ENCODE measurements at places on chromosomes 3 and 15. TPM values are rescaled to one million over a fixed set of nuclear protein-coding genes. Genes with fewer than 3 reads are reported as not detected.

- no peak overlapping the region for H3K4me3 ChIP-seq
- DNase-seq: no peak
- no peaks in the 10 kb centered on the region for H3K36me3 ChIP-seq
- peak overlapping the region; percentile 21 for H3K27ac ChIP-seq
- H3K4me1 ChIP-seq: peaks cover 91% of the 10 kb centered on the region
Measured at GRCh38 chr3:31225923-31226322, 306.8 kb upstream of the STT3B start.

DNA sequence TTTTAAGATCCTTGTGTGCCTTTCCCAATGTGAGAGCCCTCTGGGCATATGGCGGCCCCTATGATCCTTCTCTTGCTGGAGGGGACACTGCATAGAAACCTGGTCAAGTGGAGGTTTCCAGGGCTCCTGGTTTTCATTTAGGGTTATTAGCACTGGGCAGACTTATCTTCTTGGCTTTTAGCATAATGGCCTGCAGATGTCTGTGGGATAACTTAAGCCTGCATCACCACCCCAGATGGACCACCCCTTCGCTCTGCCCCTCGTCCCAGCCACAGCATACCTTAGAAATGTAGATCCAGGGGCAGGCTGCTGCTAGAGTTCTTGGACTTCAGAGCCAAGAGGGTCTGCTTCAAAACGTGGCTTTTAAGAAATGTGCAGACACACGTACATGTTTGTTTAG lies 340.3 kb upstream of the CTDSPL start:
- H3K4me1 ChIP-seq: no peaks in the 10 kb centered on the region
- no peak for DNase-seq
- peaks cover 4% of the 10 kb centered on the region for H3K27me3 ChIP-seq
- H3K36me3 ChIP-seq: no peaks in the 10 kb centered on the region
- no peak overlapping the region for H3K27ac ChIP-seq

DNA sequence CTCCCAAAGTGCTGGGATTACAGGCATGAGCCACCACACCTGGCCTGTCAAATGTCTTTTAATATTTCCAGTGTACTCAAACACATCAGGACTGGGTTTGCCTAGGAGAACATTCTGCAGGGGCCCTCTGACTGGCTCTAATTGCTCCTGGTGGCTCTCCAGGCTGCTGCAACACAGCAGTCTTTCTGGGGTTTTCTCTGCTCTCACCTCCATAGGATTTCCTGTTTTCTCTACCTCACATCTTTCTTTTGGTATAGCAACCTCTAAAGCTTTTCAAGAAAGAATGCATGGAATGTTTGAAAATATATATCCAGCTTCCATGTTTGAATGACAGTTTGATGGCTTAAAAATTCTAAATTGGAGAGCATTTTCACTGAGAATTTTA lies 83.3 kb upstream of the IGSF10 start:
- no peaks in the 10 kb centered on the region for H3K36me3 ChIP-seq
- DNase-seq: no peak
- H3K4me3 ChIP-seq: no peak overlapping the region
- H3K27me3 ChIP-seq: no peaks in the 10 kb centered on the region

DNA sequence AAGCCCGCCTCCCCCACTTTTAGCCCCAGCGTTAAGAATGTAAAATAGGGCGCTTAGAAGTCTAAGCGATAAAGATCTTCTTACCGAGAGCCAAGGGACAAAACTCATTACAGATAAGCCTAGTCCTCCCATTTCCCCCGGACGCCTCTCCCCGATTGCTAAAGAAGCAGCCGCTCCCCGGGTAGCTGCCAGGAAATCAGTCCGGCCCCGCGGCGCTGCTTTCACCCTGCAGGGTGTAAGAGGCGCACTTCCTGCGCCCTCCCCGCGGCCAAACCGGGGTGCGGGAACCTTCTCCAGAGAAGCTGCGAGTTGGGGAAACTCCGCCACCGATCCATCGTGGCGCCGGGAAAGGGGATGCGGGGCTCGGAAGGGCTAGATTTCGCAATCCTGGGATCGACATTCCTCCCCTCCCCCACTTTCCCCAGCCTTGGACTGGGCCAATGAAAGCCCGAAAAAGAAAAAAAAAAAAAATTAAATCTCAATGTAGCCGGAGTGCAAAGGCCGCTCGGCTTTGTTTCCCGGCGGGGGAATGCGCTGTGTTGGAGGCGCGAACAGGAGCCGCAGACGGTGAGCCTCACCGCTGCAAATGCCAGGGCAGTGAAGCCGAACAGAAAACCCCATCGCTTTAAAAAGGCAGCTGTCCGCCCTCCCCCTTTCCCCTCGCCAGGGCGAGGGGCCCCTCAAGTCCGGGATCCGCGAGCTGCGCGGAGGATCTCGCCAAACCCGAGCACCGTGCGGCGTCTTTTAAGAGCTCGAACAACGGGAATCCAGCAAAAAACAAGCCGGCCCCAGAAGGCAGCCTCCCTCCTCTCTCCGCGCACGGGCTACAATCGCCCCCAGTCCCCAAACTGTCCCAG lies 626 bp upstream of the PTPRG start:
- H3K27me3 ChIP-seq: peaks cover 79% of the 10 kb centered on the region
- no peak for DNase-seq
- no peaks in the 10 kb centered on the region for H3K36me3 ChIP-seq
- peaks cover 10% of the 10 kb centered on the region for H3K4me1 ChIP-seq

GRCh38 chr15:89368566-89369223 lies 34.1 kb upstream of the POLG start:
- DNase-seq: no peak
- H3K4me1 ChIP-seq: peaks cover 35% of the 10 kb centered on the region
- no peak overlapping the region for H3K4me3 ChIP-seq
- no peaks in the 10 kb centered on the region for H3K36me3 ChIP-seq
- H3K27ac ChIP-seq: no peak overlapping the region
- peaks cover 79% of the 10 kb centered on the region for H3K27me3 ChIP-seq

DNA sequence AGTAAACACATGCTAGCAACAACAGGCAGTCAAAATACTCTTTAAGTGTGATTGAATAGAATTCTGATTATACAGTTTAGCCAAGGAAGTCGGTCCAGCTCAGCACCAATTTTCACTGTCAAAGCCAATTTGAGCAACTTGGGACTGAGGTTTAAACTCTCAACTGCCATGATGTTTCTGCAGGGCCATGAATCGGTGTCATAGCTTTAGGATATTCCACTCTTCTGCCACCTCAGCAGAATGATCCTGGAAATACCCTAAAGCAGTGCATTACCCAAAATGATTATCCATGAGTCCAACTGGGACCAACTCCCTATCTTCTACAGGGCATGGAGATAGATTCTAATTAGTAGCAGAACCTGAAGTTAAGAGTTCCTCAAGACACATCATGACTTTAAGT lies 262.4 kb downstream of the RORA start:
- no peak overlapping the region for H3K4me3 ChIP-seq
- no peaks in the 10 kb centered on the region for H3K36me3 ChIP-seq
- H3K27ac ChIP-seq: no peak overlapping the region
- DNase-seq: no peak
- H3K4me1 ChIP-seq: no peaks in the 10 kb centered on the region

DNA sequence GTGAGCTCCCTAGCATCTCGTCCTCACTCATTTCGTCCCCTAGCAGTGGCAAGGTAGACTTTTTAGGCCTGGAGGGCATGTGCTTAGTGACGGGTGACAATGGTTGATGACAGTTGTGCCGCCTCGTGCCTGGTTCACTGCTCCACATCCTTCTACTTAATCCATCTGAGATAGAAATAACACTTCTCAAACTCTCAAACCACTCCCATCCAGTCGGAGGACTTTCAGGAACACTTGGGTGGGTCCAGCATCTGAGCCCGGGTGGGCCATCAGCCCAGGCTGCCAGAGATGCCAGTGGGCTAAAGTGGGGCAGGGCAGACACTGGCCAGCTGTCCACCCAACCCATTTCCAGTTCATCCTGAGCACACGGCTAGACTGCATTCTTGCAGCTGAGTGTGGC lies 79.7 kb upstream of the SMAD3 start:
- H3K4me1 ChIP-seq: no peaks in the 10 kb centered on the region
- no peaks in the 10 kb centered on the region for H3K36me3 ChIP-seq
- H3K27me3 ChIP-seq: no peaks in the 10 kb centered on the region
- no peak for DNase-seq

- H3K27me3 ChIP-seq: peaks cover 6% of the 10 kb centered on the region
- no peak overlapping the region for H3K4me3 ChIP-seq
- no peaks in the 10 kb centered on the region for H3K36me3 ChIP-seq
- H3K4me1 ChIP-seq: peaks cover 4% of the 10 kb centered on the region
Measured at GRCh38 chr15:99010768-99011167, 3.2 kb upstream of the PGPEP1L start.

- no peak for DNase-seq
- H3K4me1 ChIP-seq: no peaks in the 10 kb centered on the region
- H3K27me3 ChIP-seq: no peaks in the 10 kb centered on the region
- no peaks in the 10 kb centered on the region for H3K36me3 ChIP-seq
Measured at GRCh38 chr15:71538181-71538580, 272.2 kb upstream of the NR2E3 start.

RPL39L gene
- 1.1 TPM for total RNA-seq

SCN11A gene
- not detected for total RNA-seq

CLASP2 gene
- 63.4 TPM for total RNA-seq

WDR93 gene
- not detected for total RNA-seq

MUSTN1 gene
- 10.7 TPM for total RNA-seq

CHRNA5 gene
- 0.25 TPM for total RNA-seq

STX19 gene
- not detected for total RNA-seq

All from CD4-positive, alpha-beta T cell (primary cell).